Stimulated activated CD8-positive, alpha-beta memory T cell treated with anti-CD3 and anti-CD28 coated beads, Interleukin-12 subunit alpha, Interleukin-12 subunit beta, amount 100 ng/mL, for 4 hours (primary cell): ENCODE measurements at places on chromosomes 4 and X.
A peak's percentile ranks its signal among the peaks of the same experiment; 100 is the strongest.

DNA sequence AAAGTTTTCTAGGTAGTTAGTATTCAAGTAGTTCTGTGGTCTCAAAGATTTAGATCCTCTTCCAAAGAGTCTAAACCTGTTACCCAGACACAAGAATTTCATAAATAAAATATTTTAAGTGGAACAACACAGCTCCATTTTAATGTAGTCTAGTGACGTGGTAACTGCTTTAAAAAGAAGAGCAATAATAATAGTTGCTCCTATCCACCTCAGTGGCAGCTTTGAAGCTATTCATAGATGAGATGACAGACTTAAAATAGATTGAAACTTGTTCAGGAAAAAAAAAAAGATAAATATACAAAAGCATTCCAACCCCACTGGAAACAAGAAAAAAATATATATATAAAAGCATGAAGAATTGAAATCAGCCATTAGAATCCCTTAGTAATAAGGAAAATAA, 14.6 kb downstream of the SCOC start:
- no peak for DNase-seq

GRCh38 chr4:38948551-38948950, 80.9 kb downstream of the FAM114A1 start:
- DNase-seq = no peak

- no peak for DNase-seq
Observed at GRCh38 chr4:15400226-15400625, 27.6 kb upstream of the C1QTNF7 start.

DNA sequence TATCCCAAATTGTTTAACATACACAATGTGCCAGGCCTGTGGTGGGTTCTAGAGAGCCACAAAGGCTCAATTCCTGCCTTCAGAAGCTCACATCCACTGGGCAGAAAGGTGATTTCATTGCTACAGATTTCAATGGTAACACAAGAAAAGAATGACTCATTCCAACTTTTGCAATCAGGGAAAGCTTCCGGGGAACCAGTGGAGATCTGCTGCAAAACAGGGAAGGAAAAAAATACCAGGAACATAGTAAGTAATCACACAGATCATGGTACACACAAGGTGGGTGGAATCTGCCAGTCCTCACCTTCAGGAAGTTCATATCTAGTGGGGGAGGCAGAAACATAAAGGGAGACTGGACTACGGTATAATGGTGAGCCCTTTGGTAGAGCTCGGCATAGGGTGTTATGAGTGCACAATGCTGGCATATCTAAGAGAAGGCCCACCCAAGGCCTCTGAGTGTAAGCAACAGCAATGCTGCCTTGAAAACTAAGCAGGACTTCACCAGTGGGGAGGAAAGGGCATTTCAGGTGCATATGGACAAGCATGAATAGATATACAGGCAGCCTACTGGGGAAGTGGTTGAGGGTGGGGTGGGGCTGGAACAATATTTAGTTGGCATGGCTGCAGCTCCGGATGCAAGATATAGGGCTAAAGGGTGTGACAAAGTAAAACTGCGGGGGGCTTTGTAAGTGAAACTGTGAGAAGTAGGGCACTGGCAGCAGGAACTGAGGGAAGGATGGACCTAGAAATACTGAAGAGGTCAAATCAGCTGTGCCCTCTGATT, 24.2 kb downstream of the GPRIN3 start:
- no peak for DNase-seq

GRCh38 chr4:164512124-164512523, 241.8 kb upstream of the SMIM31 start:
- no peak for DNase-seq

DNA sequence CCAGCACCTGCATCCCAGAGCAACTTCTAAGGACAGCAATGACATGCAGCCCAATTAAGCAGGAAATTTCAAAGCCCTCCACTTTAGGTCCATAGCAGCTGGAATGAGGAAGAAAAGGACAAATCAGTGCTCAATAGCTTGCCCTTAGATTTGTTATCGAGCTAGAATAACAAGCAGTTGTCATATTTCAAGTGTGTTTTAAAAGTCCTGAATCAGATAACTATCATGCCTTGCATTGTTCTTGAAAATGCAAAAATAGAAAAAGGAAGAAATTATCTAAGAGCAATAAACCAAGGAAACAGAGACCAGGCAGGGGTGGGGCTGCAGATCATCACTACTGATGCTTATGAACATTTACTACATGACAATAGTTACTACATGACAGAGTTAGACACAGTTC, 43.9 kb upstream of the KLF3 start:
- DNase-seq = no peak

- DNase-seq = peak; percentile 2
Observed at GRCh38 chrX:11558972-11559371, 106.7 kb downstream of the ARHGAP6 start.

DNA sequence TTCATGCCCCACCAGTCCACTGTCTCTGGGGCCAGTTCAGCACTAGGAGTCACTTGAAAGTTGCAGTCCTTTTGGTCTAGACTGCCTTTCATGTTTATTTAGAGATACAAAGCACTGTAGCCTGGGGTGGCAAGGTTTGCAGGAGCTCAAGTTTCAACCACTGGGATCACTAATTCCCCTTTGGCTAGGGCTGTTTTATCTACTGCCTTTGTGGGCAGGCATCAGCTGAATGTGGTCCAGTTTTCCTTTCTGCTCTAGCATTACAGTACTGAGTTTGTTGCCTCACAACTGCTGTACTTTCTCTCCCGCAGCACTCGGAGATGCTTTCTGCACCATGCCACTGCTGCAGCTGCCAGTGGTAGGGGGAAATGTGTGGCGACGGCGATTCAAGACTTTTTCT, 222.3 kb upstream of the HDX start:
- no peak for DNase-seq

DNA sequence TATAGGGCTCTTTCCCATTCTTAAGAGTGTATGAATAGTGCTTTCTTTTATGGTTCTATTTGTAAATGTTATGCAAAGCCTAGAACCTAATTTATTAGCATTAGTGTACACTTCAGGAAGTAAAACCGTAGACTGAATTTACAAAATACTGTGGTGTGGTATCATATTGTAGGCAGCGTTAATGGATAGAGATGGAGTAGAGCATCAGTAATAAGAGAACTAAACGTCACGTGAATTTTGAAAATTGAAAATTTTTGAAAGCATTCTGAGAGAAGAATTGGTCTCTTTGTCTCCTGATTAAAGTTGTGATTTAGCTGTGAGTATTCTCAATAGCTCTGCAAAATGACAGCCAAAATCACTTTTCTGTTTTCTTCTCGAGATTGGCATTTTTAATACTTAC, 2.9 kb downstream of the STIM2 start:
- no peak for DNase-seq

GRCh38 chrX:14675500-14675899, 146.2 kb downstream of the GLRA2 start:
- DNase-seq = no peak

DNA sequence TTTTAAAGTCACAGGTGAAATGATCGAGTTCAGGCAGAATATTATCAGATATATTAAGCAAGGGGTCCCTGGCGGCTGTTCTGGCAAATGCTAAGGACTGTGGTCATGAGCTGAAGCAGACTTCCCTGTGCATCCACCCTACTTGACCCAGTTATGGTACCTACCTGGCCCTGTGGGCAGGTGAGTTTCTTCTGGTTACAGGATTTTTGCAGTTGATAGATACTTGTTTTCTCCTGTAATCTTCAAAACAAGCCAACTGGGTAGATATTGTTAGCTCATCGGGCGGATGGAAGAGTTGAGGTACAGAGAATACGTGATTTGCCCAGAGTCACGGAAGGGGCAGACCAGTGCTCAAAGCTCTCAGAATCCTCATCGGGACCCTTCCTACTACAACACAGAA, 18.5 kb upstream of the PROM1 start:
- no peak for DNase-seq

GRCh38 chrX:134294548-134294947, 57.6 kb downstream of the CCDC160 start:
- DNase-seq = no peak

DNA sequence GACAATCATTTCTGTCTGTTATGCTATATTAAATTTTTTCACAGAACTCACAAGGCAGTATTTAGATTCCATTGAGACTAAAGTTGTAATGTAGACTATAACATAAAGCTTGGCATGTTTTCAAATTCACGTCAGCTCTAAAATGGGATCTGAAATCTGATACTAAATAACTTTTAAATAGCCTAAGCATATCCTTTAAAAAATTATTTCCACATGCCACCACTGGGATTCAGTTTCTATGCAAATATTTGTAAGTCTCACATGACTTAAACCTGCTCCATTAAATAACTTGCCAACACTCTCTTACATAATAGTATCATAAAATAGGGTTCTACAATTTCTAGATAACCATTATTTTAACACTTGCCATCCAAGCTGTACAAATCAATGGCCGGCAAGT, 32.4 kb downstream of the KLHL8 start:
- DNase-seq = no peak

- no peak for DNase-seq
Observed at GRCh38 chrX:40064055-40064597, 33.6 kb downstream of the BCOR start.

DNA sequence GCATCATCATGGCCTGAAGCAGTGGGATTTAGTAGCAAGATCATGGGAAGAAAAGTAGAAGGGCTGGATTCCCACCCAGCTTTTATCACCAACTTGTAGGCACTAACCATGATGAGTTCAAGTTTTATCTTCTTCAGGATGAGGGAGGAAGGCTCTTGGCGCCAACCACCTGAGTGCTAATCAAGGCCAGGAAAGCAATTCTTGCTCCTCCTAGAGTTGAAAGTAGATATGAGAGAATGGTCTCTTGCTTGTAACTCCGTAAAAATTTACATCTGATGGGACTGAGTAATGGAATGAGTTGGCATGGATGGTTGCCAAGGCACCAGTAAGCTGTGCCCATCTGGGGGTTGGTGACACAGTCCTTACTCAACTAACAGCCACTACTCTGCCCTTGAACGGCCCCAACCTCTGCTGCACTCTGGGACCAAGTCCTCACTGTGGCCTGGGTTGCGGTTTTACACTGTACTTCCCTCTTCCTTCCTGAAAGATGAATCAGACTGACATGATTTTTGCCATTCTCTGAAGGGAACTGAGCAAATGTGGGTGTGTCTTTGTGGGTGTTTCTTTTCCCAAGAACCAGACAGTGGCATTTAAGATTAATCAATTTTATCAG, 39.4 kb upstream of the NDP start:
- DNase-seq = peak; percentile 11

GRCh38 chr4:30605616-30606190, 114.5 kb upstream of the PCDH7 start:
- no peak for DNase-seq

DNA sequence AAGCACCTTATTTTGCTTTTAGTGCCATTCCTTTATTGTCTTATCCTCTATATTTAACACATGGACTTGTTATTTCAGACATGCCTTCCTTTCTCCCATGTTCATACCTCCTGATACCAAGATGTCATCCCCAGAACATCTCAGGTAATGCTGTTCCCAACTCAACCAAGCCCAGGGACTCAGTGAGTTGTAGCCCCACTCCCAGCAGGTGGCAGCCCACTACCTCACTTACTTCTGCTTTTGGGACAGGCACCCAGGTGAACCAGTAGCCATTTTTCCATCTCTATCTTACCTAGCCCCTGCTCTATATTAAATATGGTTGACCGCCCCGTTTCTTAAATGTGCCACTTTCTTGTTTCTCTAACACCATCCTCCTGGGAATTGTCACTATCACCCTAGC, 199.0 kb downstream of the DCHS2 start:
- no peak for DNase-seq

GRCh38 chr4:56426273-56426672, 9.1 kb downstream of the PPAT start:
- no peak for DNase-seq

DNA sequence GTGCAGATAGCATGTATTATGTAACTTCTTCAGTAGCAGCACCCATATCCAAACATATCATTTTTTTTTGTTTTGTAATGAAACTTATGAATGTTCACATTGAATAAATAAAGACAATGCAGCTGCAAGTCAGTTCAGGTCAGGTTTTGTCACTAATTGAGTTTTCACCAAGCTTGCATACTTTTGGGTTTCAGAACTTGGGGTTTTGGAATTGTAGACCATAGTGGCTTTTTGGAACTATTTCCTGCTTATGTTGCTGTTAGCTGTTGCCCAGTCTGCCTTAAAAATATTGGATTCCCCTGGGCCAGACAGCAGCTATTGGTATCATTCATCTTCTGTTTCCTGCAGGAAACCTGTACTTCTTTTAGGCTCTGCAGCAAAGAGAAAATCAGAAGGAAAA, 113.4 kb upstream of the LIMCH1 start:
- DNase-seq = no peak

- DNase-seq = no peak
Observed at GRCh38 chr4:130306566-130306965, 1210.6 kb downstream of the C4orf33 start.

DNA sequence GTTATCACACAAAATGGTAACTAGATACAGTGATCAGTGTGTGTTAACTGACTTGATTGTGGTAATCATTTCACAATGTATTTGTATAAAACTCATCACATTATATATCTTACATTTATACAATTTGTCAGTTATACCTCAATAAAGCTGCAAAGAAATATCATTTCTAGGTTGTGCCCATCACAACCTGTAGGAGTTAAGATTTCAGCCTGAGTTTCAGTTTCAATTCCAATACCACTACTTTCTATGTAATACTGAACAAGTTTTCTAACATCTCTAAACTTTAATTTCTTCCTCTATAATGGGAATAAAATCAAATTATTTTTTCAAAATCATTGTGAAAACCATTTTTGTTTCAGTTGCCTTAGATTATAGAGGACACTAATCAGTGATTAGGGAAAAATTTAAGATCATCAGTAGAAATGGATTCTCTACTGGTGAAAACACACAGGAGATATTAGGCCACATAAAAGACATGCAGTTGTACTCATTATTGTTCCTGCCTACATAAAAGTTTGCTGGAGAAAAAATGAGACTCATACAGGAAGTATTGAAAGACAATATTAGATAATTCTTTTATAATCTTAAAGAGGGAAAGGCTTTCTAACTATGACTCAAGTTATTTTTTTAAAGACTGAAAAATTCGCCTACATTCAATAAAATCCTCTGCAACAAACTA, 18.4 kb upstream of the TBC1D1 start:
- DNase-seq = no peak

GRCh38 chr4:56147371-56147770, 198.6 kb downstream of the CEP135 start:
- DNase-seq = no peak

DNA sequence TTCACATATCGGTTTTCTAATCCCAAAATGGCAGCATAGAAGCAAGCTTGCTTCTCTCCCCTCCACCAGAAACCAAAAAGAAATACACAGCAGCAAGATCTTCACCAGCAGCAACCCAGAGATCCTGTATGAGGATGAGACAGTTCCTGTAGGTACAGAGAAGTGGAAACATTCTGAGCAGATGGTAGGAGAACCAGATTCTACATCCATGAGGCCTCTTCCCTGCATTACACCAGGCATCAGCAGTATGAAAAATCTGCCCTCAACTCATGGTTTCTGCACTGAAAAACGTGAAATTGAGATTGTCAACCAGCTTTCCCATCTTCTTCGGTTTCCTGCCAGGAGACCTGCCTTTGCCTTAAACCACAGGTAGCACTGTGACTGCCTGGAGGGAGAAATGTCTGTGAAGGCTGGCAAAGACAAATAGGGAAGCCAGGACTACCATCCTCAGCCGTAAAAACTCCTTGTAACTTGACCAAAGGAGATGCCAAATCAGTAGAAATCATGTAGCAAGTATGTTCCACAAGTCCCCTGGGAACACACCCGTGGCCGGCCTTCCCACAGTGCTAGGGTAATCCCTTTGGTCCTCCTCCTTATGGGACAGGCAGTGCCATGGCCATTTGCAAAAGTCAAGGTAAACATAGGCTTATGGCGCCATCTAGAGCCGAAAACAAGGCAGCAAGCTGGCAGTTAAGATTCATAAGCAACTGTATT, 24.0 kb upstream of the MTHFD2L start:
- DNase-seq = peak; percentile 2

GRCh38 chr4:3877236-3877635, 111.1 kb downstream of the ADRA2C start:
- no peak for DNase-seq
